ENCODE measurements at places on chromosomes 2 and 18.
A peak's percentile ranks its signal among the peaks of the same experiment; 100 is the strongest.

- DNase-seq: peak; percentile 26
These were observed 162.9 kb upstream of the AGAP1 start for GRCh38 chr2:235330775-235331451.

- DNase-seq: no peak
These were observed 192.8 kb downstream of the ZNF407 start for GRCh38 chr18:74790451-74790850.

DNA sequence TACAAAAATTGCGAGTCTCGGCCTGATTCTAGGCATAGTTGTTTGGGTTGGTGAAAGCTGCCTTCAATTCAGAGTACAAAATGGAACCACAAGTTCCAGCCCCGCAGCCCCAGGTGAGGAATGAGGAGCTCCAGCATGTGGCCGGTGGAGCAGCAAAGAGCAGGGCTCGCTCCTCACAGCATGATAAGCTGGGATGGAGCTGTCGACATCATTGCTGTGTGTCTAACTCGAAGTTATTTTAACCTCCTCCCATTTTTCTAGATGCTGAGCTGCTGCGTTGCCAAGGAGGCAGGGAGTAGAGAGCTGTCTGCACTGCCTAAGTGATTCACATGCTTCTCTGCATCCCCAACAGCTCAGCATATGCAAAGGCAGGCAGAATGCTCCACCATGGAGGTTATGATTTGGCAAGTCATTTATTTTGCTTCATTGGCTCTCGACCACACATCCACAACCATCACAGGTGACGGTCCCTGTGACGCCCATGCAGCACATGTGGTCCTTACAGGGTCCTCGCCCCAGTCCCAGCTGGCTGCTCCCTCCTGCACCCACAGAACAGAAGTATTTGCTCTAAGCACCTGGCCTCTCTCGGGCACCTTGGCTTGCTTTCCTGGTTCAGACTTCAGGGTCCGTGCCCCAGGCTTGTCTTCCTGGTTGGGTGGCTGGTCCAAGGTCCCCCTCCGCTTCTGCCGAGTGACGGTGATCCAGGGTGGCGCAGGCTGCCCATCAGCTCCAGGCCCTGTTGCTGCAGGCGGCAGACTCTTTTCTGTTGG lies 66.0 kb upstream of the MGAT4A start:
- no peak for DNase-seq

GRCh38 chr2:109046925-109047508 lies 58.0 kb upstream of the EDAR start:
- no peak for DNase-seq

GRCh38 chr2:73292316-73292905 lies 937 bp downstream of the EGR4 start:
- DNase-seq: no peak

GRCh38 chr2:235719146-235719942 lies 225.5 kb downstream of the AGAP1 start:
- DNase-seq: no peak

GRCh38 chr2:113818382-113818951 lies 62.0 kb upstream of the SLC35F5 start:
- DNase-seq: no peak

DNA sequence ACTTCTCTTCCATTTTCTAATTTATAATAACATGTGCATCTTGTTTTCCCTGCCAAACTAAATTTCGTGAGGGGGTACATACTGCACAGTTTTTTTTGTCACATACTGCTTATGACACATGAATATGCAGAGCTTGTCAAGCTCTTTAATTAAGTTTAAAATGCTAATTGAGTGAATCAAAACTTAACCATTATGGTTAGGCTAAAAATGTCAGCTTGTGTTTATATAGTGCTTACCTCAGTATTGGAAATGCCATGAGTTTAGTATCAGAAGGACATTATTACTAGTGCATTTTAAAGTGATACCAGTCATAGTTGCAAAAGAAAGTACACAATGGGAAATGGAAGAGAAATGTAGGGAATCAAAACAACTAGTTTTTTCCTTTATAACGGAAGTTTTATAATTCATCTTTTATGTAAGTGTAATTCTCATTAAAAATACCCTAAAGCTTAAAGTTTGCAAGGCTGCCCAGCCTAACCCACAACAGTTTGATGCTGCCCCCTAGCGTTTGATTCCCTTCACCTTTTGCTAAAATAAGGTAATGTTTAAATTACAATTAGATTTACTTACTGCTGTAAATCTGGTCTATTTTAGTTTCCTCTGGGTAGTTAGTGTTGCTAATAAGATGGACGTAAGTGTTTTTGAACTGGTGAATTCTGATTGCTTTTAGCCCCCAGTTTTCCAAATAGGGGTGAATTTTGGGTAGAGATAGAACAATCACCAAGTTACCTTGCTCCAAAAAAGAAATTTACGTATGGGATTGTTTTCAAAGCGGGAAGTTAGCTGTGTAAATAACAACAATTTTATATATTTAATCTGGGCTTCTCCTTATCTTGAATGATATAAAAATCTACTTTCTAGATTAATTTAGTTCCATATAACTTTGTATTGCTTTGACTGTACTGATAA lies 3.2 kb downstream of the SLC39A10 start:
- no peak for DNase-seq

- no peak for DNase-seq
These were observed 329.8 kb upstream of the MYT1L start for GRCh38 chr2:2660789-2661355.

GRCh38 chr18:39786477-39786876 lies 2168.6 kb upstream of the PIK3C3 start:
- no peak for DNase-seq

DNA sequence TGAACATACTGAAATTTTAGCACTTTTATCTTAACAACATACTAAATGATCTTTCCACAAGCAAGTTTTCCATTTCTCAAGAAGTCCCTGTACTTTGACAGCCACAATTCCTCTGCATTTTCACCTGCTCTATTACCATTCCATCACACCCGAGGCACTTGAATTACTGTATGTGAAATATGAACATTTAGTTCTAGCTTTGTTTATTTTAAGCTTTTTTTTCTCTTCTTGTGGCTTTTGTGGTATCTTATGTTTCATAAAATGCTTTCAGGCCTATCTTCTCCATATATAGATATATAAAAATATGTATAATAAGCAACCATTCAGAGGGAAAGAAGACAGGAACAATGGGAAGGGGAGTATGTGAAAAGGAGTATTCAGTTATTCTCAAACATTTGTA lies 693.9 kb downstream of the SATB2 start:
- DNase-seq: no peak

- DNase-seq: no peak
These were observed 14.5 kb downstream of the KCNS3 start for GRCh38 chr2:17892770-17893534.

- no peak for DNase-seq
These were observed 33.6 kb downstream of the KIF1A start for GRCh38 chr2:240786355-240786841.

DNA sequence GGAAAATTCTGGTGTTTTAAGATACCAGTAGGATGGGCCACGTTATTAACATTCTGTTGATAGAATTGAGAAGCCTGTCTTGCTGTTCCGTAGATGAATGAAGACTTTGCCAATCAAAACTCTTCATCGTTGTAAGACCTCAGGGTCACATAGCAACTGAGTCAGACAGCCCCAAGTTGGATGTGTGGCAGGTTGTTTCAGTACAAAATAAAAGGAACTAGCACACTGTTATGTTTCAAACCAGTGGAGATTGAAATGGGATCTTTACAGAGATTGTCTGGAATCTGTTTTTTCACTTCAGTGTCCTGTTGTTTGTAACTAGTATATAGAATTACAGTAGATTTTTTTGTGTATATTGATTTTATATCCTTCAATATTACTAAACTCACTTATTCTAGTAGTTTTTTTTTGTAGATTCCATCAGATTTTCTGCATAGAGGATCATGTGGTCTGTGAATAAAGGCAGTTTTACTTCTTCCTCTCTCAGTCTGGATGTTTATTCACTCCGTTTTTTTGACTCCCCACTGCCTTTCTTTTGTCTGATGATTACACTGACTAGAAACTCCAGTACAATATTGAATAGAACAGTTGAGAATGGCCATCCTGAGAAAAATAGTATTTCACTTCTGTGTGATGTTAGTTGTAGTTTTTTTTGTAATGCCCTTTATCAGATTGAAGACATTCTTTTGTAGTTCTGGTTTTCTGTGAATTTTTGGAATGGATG lies 22.7 kb downstream of the EPC2 start:
- DNase-seq: no peak

DNA sequence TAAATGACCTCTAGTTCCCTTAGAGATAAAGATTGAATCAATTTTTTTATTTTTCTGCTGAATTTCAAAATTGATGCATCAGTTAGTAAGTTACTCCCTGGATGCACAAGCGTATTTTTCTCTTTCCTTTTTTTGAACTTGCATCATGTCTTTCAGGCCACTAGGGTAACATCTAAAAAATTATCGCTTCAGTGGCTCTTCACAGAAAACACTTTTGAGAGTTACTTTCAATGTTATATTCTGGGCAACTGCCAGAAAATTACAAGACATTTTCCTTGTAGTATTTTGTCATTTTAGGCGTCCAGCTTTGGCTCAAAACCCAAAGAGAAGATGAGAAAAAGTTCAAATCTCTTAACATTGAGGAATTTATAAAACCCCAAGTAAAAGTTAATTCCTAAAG lies 59.8 kb downstream of the DSEL start:
- no peak for DNase-seq

GRCh38 chr2:73253901-73254300 lies 19.8 kb downstream of the CCT7 start:
- DNase-seq: no peak

- no peak for DNase-seq
These were observed 73.0 kb upstream of the RGPD5 start for GRCh38 chr2:109721135-109721534.

DNA sequence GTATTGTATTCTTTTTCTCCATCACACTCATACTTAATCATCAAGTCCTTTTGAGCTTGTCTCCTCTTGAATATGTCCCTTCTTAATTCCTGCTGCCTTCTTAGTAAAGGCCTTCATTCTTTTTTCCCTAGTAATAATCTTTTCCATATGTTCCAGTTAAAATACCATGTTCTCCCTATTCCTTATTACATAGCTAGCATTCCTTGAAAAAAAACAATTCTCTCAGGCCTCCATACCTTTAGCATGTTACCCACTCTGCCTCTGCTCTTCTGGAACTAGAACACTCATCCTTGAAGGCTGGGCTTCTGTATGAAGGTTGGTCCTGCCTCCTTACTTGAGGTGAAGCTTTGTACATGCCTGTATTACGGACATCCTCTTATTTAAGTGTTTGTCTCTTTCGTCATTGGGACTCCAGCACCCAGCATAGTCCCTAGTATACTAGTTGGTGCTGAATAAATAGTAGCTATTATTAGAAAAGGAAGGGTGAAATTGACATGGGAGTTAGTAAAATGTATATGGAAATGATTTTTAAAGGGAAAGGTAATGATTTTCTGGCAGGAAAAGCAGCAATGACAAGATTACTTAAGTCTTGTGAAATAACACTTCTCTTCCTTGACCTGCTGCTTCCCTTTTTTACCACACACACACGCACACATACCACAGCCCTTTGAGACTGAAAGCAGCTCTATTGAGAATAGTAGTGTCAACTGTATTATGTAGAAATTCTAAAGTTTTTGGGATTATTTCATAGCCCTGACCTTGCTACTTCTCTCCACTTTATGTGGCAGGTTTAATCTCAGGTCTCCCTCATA lies 45.6 kb downstream of the REL start:
- DNase-seq: no peak

- DNase-seq: no peak
These were observed 290 bp downstream of the PSMG2 start for GRCh38 chr18:12703096-12703567.

DNA sequence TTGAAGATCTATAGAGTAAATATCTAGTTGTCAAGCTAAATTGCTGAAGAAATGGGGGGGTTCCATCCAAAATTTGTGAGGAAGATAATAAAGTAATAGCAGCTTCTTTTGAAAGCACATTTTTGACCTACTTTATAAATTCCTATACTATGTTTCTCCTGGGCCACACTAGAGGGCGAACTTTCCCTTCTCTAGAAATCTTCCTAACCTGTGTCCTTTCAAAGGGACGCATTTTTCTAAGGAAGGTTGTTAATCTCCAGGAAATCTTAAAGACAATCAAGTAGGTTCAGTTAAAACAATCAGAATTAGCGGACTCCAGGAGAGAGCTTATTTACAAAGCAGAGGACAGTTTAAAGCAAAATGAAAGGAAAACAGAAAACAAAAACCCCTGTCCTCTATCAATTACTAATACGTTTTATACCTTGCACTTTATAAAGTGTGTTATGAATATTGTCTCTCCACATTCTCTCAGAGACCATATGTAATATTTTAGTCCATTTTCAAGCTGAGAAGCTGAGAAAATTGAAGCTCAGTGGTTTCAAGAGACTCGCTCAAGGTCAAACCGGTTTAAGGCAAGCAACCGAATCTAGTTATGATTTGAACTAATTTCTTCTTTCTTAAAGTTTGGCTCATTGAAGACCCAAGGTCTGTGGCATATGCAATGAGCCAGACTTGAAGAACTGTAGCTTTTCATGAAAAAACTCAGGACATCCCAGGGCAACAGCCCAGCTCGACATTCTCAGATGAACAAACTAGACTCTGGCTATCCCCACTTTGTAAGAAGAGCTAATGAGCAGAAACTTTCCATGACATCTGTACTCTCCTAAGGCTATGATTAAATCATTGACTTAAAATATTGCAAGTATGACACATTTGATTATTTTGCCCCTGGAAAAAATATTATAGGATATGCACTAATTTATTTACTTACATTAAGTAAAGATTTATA lies 273.6 kb downstream of the PAX3 start:
- no peak for DNase-seq

DNA sequence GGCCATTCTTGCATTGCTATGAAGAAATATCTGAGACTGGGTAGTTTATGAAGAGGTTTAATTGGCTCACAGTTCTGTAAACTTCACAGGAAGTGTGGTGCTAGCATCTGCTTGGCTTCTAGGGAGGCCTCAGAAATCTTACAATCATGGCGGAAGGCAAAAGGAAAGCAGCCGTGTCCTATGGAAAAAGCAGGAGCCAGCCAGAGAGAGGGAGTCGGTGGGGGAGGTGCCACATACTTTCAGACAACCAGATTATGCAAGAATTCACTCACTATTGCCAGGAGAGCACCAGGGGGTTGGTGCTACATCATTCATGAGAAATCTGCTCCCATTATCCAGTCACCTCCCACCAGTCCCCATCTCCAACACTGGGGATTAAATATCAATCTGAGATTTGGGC lies 64.1 kb downstream of the CPS1 start:
- DNase-seq: no peak

DNA sequence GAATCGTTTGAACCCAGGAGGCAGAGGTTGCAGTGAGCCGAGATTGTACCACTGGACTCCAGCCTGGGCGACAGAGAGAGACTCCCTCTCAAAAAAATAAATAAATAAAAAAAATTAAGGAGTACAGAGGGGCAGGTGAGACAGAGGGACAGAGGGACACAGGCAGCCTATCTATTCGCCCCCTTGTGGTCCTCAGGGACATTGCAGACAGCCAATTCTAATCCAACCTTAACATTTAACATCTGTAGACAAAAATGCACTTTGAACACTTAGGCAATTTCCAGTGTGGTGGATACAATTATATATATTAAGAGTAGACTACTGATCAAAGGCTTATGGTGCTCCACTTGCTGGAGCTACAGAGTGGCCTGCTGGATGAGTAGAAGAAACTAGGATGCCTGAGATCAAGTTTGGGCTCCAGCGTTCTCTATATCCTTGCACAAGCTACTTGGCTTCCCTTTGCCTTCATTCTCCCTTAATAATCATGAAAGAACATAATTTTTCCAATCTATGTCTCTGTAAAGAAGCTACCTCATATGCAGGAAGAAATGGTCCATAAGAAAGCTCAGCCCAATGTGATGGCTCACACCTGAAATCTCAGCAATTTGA lies 8.2 kb upstream of the SMARCAL1 start:
- DNase-seq: no peak

Measured in left forelimb (tissue), 1 donor.